ENCODE measurements at places on chromosomes 16 and 17.

DNA sequence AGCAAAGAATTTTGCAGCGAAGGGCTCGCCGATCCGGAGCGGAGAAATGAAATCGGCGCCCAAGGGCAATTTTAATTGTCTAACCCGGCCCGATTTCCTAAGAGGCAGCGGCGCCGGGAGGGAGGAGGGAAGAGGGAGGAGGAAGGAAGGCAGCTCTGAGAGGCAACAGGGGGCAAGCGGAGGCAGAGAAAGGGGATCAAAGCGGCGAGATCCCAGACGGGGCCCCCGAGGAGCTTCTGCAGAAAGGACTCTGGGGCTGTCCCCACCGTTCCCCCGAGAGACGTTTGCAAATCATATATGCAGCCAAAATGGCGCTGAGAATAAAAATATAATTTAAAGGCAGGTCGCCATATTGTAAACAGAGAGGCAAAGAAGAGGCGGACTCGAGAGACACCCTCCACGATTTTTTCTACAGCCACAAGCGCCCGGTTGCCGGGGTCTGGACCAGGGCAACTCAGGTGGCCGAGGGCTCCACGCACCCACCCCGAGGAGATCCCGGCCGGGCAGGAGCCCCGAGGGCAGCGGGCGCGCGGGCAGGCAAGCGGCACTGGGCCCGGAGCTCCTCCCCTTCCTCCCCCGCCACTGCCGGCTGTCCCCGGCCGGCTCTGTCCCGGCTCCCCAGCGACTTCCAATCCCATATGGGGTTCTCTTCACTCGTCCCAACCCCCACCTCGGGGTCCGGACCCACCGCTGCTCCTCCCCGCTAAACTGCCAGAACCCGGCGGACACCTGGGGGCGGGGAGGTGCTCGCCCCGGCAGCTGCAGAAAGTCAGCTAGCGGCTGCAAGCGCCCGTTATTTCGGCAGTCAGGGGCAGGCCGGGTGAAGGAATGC lies 1.9 kb downstream of the PHF12 start:
- peak; percentile 83 for DNase-seq

DNA sequence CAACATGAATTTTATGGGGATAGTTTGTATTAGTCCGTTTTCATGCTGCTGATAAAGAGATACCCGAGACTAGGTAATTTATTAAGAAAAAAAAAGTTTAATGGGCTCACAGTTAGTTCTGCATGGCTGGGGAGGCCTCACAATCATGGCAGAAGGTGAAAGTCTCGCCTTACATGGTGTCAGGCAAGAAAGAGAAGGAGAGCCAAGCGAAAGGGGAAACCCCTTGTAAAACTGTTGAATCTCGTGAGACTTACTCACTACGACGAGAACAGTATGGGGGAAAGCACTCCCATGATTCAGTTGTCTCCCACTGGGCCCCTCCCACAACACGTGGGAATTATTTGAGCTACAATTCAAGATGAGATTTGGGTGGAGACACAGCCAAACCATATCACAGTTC lies 181.5 kb downstream of the PRKCA start:
- no peak for DNase-seq

- DNase-seq: no peak
These were observed 10.7 kb downstream of the NT5C3B start for GRCh38 chr17:41825175-41825845.

DNA sequence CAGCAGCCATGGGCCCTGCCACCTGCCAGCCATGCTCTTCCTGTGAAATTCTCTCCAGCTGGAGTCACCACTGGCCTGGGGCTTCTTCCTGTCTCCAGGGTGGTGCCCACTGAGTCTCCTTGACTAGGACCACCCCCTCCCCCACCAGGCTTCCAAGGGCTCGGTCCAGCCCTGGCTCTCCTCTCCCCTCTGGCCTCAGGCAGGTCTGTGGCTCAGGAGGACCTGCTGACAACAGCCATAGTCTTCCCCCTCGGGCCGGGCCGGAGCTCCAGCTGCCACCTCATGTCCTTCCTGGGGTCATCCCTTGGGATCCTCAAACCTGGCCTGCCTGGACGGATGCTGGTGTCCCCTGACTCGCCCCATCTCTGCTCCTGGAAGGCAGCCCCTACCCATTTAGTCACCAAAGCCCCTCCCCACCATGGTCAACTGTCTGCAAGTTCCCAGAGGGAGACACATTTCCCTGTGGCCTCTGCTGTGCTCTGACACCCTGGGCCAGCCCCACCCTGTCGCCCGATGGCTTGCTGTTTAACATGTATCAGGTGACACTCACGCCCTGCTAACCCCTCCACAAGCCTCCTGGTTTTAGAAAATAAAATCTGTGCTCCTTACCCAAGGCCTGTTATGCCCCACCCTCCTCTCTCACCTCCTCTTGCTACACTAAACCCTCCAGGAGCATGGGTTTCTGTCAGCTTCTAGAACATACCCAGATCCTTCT lies 186.2 kb downstream of the RBFOX3 start:
- DNase-seq: no peak

DNA sequence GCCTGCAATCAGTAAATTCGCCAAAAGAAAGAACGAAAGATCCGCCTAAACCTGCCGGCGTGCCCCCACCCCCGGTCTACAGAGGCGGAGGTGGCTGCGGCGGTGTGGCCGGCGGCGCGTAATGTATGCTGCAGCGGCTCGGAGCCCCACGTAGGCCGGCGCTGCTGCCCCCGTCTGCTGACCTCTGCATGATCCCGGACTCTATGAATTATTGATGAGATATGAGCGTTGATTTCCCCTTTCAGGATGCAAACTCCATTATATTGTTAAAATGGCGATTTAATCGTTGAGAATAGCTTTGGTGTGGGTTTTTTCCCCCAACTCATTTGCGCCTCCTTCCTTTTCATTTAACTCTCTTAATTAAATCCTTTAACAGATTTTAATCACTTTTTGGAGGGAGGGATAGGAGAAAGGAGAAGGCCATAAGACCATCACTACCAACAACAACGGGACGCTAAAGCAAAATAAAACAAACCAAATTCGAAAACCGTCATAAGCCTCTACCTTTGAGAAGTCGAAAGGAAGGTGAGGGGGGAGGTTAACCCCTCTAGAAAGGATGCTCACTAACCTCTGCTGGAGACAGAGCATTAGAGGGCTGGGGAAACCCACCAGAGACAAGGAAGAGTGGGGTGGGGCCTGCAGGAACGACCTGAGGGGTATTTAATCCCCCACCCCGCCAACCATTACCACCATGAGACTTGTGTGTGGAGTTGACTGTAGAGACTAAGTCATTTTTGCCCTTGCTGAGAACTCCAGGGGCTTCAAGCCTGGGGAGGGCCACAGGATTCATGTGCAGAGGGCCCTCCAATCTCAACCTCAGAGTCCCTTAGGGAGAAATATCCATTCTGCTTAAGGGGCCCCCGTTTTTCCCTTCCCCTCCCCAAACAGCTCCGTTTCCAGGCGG lies 3.4 kb downstream of the HOXB3 start:
- DNase-seq: no peak

- no peak for DNase-seq
These were observed 1.6 kb upstream of the N4BP1 start for GRCh38 chr16:48611329-48612137.

GRCh38 chr16:72621651-72622050 lies 426.3 kb downstream of the ZFHX3 start:
- no peak for DNase-seq

DNA sequence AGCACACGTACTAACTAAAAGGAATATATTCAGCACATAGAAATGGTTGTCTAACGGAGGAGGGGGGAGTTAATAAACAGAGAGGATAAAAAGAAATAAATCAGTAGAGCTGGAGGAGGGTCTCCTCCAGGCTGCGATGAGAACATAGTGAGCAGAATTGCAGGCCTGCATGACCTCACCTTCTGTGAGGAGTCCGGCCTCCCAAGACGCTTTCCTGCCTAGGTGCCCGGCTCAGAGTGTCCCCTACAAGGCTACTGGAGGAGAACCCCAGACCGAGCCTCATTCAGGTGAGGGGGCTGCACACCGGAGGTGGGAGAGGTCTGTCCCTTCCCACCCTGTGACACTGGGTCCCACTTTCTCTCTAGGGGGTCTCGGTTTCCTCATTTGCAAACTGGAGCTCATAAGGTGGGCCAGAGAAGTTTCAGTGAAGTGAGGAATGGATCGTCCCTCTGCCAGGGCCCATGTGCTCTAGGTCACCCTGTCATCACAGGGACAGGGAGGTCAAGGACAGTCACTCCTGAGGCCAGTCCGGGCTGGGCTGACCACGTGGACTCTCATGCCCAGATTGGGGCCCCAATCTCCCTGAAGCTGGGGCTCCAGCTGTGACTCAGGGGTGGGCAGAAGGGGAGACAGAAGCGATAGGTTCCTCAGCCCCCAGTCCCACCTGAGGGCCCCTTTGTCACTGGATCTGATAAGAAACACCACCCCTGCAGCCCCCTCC lies 3.3 kb upstream of the HBM start:
- DNase-seq: no peak

DNA sequence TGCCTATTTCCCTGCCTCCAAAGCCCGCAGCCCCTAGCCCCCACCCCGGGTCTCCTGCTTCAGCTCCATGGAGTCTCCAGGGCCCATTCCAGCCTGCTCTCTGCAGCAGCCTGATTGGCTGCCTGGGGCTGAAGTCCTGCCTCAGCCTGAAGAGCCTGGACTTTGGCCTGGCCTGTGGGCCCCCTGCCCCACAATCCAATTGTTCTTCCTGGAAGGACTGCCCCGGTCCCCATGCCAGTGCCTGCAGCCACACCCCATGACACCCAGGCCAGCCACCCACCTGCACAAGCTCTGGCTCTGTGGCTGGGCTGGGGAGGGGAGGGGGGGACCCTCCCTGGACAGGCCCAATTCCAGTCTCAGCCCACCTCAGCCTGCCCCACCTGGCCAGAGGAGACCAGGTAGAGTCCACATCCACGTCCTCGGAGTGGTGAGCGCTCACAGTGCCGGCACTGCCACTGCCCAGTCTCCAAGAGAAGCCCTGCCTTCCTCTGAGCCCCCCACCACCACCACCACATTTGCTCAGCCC lies 12.3 kb downstream of the ENPP7 start:
- DNase-seq: no peak

DNA sequence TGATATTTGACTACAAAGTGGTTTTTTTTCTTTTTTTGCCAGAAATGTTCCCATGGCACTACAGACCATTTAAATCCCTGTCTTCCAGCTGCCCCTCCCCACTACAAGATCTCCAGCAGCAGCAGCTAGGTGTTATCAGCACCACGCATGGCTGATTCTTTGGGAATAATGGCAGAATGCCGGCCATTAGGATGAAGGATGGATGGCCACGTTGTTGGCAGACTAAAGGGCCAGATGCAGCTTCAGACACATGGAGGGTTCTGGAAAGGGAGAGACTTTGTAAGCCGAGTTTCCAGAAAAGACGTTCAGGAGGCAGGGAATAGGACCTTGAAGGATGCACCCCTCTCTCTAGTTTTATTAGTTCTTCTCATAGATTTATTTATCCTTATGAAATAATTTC lies 10.3 kb upstream of the MED9 start:
- DNase-seq: no peak

DNA sequence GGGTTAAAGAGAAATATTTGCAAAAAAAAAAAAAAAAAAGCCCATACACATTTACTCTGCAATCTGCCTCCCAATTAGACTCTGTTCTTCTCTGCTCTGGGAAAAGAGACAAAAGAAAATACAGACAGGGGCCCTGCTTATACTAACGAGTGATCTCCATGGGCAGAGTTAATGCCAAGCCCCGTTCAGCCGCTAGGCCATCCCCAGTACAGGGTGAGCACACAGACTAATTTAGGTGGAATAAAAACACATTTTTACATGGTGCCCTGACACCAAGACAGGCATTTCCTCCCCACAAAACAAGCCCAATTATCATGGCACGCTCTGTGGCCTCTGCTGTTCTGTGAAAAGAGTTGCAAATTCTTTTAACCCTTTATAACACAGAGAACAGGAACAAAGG lies 356.3 kb upstream of the C16orf82 start:
- no peak for DNase-seq

GRCh38 chr16:58614212-58614611 lies 15.4 kb downstream of the CNOT1 start:
- no peak for DNase-seq

GRCh38 chr16:20538687-20539086 lies 37.5 kb downstream of the ACSM2B start:
- DNase-seq: no peak

DNA sequence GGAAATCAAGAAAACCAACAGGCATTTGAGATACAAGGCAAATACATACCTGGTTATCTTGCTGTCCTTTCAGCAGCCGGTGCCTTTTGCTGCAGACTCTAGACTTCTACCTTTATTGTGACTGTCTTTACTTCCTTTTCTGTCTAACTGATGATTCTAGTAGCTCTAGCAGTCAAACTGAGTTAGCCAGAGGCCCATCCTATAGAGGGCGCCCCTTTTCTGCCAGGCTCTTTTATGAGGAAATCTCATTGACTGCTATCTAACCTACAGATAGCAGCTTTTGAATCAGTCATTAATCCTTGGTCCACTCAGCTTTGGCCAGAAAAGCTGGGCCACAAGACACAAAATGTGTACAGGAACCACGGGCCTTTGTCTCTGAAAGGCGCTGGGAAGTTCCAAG lies 87.5 kb upstream of the WSB1 start:
- DNase-seq: no peak

DNA sequence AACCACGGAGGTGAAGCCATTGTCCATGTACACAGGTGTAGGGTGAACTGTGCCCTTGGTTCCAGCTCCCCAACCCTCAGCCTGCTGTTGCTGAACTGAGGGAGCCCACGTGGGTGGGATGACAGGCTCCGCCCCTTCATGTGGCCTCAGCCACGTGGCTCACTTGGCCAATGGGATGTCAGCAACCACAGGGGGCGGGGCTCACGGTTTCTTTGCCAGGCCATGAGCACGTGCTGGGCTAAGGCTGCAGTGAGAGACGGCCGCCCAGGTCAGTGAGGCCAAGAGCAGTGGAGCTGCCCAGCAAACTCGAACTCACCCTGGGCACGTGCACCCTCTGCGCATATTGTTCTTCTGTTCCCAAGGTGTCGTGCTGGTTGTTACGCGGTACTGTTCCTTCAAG lies 282.6 kb downstream of the IRF8 start:
- DNase-seq: no peak

DNA sequence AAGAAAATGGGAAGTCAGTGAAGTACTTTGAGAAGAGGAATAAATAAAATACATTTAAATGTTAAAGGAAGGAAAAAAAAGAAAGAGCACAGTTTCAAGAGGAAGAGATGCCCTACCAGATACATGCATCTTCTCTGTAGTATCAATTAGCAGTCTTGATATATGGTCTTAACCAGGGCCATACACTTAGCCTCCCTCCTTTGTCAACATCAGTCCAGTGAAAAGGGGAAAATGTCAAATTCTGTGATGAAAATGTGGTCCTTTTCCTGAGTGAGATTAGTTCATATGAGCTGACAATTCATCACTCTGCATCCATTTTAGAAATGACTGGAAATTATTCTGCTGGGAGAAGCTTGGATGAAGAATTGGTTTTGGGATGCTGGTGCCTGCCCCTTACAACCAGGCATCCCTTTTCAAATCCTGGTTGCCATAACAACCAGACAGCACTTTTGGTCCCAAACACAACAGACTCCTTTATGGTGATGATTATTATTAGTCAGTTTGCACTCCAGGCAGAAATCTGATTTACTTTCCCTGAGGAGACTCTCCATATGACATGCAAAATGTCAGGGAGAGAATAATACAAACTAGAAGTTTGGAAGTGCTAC lies 933.6 kb upstream of the CDH8 start:
- DNase-seq: no peak

Measured in NCI-H1417 (cell line).